ENCODE measurements at places on chromosomes 16 and 17.

DNA sequence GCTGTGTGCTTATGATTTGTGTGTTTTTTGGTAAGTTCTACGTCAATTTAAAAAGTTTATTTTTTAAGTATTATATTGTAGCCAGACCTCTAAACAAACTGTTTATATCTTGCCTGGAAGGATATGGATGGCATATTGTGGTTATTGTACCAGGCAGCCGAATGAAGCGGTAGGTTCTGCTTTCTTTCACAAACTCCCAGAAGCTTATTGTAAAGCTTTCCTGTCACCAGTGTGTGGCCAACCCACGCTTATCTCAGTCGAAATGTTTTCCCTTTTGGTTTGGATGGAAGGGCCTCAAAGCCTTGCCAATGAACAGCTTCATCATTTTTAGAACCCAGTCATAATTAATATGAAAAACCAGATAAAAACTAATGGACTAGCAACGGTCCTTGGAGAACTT lies 53.1 kb downstream of the CYB5B start:
- no peak for DNase-seq

DNA sequence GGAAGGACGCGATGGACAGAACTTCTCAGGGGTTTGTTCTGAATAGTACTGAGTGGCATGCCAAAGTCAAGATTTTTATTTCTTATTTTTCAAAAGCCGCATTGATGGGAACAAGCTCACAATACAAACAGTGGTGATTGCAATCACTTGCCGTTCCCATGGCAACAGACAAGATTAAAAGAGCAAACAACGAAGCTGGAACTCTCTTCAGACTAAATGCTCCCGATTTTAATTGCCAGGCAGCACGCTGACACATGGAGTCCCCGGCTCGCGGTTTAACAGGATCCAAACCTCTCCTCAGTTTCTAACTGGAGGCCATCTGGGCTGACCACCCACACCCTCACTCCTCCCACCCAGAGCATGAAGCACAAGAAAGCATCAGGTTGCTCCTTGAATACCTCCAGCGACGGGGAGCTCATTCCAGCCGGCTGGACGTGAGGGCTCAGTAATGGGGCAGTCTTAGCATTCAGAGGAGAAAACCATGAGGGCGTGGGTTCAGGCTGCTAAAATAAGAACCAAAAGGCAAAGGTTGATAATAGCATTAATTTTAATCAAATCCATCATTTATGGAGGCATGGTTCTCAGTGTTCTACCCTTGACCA lies 41.5 kb downstream of the AIPL1 start:
- no peak for DNase-seq

- no peak for DNase-seq
Observed at GRCh38 chr17:62995377-62995885, 29.4 kb downstream of the TANC2 start.

DNA sequence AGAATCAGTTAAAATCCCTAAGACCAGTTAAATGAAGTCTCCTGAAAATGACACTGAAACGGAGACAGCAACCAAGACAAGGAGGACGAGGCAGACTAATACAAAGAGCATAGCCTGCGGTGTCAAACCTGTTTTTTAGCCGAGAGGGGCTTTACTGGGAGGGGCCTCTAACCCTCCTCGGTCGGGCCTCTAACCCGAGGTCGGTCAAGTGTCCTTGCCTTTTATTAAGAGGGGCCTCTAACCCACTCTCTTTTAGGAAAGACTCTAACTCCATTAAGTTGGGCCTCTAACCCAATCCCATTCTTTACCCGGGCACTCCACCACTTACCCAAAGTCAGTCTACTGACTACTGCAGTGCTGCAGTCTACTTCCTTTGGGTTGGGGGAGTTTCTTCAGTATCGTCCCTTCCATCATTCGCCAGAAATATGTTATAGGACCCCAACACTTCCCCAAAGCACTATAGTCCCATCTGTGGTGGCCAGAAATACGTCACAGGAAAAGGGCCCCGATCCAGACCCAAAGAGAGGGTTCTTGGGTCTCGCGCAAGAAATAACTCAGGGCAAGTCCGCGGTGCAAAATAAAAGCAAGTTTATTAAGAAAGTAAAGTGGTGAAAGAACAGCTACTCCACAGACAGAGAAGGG lies 39.2 kb upstream of the ARL4D start:
- DNase-seq = no peak

- DNase-seq = no peak
Observed at GRCh38 chr16:86455116-86455515, 55.2 kb upstream of the FOXF1 start.

DNA sequence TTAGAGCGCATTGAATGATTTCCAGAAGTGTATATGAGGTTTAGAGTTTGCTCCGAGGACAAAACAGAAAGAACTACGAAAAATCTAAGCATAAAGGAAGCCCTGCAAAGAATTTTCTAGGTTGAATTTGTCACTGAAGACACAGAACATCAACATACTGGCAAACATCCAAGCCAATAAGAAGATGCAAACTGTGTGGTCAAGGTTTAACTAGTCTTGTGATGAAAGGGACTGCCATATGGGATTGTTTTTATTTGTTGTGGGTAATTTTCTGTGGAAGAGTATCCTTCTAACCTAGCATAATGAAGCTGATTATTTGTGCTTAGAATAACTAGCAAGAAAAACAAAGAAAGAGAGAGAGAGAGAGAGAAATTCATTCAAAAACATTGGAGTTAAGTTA lies 492.0 kb upstream of the ERCC4 start:
- no peak for DNase-seq

DNA sequence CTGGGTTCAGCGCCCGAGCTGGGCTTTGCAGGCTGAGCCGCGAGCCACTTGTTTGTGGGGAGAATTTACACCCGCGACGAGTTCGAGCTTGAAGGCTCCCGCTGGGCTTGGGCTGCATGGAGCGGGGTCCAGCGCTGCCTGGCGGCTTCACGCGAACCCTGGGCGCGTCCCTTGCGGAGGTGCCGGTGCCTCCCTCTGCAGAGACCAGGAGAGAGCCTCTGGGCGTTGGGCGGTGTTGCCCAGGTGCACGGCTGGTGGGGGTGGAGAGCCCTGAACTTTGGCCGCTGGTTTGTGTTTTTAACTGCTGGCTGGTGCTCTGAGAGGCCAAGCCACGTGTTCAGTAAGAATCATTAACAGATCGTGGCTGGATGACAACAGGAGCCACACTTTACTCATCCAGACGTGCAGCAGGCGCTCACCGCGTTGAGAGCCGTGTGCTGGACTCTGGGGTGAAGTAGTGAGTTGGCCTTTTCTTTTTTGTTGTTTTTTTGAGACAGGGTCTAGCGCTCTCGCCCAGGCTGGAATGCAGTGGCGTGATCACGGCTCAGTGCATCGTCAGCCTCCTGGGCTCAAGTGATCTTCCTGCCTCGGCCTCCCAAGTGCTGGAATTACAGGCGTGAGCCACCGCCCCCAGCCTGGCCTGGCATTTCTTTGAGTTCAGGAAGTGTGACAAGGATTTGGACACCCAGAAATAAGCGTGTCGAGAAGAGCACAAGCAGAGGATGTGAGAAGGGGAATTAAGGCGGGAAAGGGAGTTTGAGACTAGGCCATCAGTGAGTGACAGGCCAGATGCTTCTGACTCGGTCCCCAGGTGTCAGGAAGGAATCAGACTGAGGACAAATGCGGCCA lies 827 bp downstream of the CDK10 start:
- no peak for DNase-seq

- no peak for DNase-seq
Observed at GRCh38 chr17:6997171-6997570, 1.3 kb downstream of the ALOX12 start.

- peak; percentile 97 for DNase-seq
Observed at GRCh38 chr17:61927208-61928100, at the start of gene INTS2. INTS2 (minus strand) TSS chr17:61927982; CDS start chr17:61926644, 1,338 bp downstream.

DNA sequence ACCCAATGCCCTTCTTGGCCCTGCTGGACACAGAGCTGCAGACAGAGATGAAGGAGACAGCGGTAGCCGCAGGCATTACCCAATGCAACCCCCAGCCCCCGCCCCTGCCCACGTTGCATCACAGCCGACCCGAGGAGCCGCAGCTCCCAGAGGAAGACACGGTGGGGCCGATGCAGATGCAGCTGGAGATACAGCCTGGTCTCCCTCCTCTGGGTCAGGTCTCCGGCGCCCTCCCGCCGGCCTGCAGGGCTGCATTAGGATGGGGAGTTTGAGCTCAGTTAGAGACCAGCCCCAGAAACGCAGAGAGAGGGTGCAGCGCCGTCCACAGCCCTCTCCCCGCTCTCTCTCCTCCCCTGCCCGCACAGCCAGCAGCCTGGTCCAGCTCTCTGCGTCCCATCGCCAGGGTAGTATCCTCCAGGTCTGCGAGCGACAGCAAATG lies 19.4 kb upstream of the UBE2I start:
- DNase-seq = peak; percentile 61

DNA sequence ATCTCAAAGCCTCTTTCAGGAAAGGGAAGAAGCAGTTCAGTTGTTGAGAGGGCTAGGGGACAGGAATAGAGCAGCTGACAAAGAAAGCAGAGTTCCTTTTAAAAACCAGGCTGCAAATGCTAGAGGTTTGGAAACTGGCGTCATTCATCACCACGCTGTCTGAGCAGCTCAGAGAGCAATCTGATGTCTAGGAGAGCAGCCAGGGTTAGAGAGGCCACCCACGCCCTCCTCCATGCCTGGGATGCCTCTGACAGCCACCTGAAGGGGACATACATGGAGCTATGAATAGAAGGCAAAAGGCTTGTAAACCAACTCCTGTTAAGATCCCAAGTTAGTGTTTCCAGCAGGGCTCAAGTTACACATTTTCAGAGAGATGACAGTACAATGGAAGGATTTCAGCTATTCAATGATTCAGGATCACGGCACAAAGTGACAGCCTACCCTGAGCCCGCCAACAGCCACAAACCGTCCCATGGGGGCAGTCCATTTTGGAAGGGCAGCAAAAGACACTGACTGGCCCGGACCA lies 12.4 kb downstream of the RAB5C start:
- DNase-seq = no peak

- peak; percentile 90 for DNase-seq
Observed at GRCh38 chr16:8674413-8675022, at the start of gene ABAT. ABAT (plus strand) TSS chr16:8674617; CDS start chr16:8735740, 61,123 bp downstream.

DNA sequence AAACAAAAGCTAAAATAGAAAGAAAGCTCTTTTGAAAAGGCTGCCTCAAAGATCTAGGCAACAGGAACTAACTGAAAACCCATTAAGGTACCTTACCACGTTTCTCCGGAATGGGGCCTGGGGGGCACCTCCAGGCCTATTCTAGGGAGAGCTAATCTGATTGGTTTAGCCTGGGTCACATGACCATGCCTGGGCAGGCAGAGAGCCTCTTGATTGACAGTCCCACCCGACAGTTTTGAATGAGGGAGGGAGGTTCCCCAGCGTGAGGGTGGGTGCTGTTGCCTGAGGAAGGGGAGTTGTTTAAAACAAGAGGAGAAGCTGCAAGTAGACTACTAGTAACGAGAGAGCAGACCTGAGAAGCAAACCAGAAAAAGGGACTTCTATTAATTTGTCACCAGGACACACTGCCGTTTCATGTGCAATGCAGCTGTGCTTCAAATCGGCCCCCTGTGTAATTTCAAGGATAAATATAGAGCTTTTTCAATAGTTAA lies 143.4 kb upstream of the HS3ST2 start:
- DNase-seq = no peak

GRCh38 chr17:8142887-8143580 lies 9.2 kb downstream of the PER1 start:
- DNase-seq = peak; percentile 63

DNA sequence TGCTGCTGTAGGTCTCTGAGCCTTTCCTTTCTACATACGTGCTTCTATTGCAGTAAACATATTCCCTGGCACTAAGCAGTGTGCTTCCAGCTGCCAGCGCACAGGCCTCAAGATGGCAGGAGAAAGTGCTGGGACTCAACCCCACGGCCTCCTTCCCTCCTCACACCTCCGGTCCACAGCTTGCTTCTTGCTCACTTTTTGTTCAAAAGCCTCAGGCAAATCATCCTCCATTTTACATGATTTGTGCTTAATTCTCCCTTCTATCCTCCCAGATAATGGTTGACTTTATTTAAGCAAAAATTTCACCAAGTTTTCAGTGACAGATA lies 5.4 kb downstream of the CDK5R1 start:
- no peak for DNase-seq

DNA sequence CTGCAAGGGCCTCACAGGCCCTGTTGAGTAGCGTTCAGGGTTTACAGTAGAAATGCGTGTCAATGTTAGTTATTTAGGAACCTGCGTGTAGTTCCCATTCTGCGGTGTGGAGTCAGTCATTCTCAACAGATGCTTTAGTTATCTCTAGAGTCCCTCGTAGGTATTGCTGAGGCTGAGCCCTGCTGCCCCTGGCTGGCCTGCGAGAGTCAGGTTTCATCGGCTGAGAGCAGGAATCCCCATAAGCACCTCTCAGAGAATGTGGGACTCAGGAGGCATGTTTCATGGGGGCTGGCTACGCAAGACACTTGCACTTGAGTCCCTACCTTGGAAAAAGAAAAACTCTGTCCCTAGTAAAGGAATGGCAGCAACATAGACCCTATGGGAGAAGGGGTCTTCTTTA lies 347.5 kb upstream of the ASIC2 start:
- DNase-seq = no peak

DNA sequence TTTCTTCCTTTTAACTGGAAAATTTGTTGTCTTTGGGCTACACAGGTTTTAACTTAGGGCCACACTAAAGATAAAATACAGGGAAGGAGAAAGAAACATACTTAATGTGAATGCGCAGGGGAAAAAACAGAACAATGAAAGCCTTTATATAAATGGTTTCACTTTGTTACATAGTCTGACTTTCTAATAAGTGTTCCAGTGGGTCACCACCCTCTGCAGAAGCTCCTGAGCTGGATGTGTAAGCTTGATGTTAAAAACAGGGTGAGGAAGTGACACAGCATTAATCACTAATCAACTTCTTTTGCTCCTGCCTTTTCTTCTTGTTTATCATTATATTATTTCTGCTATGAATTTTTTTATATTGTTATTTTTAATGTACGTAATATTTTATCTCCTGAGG lies 445.6 kb upstream of the CA10 start:
- no peak for DNase-seq

GRCh38 chr16:58176608-58177352 lies 21.1 kb downstream of the CSNK2A2 start:
- no peak for DNase-seq

GRCh38 chr17:78986649-78987328 lies 7.1 kb upstream of the LGALS3BP start:
- no peak for DNase-seq

- no peak for DNase-seq
Observed at GRCh38 chr16:23842137-23842600, 6.4 kb downstream of the PRKCB start.

- DNase-seq = no peak
Observed at GRCh38 chr16:28285649-28286048, 6.7 kb upstream of the SBK1 start.

DNA sequence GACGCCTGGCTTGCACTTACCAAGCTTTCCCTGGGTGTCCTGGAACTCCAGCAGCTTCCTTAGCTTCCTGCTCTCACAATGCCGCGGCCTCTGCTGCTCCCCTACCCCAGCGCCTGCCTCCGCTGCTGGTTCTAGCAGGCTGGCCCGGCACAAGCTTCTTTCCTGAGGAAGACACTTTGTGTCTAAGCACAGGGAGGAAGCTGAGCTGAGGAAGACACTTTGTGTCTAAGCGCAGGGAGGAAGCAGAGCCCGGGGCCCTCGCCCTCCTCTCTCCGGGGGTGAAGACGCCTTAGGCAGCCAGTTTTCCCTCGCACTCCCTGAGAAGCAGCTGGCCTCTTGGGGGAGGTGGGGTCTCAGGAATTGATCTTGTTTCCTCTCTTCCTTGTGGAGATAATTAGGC lies 64.9 kb downstream of the PLD6 start:
- no peak for DNase-seq
